ENCODE measurements at places on chromosomes 7 and 10. TPM values are rescaled to one million over a fixed set of nuclear protein-coding genes. Genes with fewer than 3 reads are reported as not detected.

DNA sequence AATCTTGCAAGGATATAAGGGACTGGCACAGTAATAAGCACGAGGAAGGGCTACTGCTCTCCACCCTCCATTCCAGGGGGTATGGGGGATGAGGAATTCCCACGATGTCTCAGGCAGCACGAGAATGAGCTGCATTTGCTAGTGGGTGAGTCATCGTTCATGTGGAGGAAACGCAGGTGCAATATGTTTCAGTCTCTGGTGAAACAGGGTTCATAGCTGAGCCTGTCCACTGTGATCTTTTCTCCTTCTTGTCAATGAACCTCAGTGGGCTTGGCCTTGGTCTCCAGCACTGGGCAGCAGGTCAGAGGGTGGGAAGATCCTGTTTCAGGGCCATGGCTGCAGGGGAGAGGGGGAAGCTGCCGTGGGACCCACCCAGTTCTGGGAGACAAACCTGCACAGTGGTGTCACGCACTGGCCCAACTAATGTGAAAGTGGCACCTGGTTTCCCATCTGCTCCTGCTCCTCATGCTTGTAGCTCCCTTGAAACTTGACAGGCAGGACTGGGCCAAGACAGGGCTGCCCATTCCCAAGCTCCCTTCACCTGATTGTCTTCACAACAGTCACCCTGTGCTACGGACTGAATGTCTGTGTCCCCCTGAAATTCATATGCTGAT, 181.9 kb downstream of the USP6NL start:
- H3K4me3 ChIP-seq = no peak overlapping the region
- H3K36me3 ChIP-seq = no peaks in the 10 kb centered on the region
- no peaks in the 10 kb centered on the region for H3K4me1 ChIP-seq

The ZNF117 gene
- total RNA-seq = 14.6 TPM

DNA sequence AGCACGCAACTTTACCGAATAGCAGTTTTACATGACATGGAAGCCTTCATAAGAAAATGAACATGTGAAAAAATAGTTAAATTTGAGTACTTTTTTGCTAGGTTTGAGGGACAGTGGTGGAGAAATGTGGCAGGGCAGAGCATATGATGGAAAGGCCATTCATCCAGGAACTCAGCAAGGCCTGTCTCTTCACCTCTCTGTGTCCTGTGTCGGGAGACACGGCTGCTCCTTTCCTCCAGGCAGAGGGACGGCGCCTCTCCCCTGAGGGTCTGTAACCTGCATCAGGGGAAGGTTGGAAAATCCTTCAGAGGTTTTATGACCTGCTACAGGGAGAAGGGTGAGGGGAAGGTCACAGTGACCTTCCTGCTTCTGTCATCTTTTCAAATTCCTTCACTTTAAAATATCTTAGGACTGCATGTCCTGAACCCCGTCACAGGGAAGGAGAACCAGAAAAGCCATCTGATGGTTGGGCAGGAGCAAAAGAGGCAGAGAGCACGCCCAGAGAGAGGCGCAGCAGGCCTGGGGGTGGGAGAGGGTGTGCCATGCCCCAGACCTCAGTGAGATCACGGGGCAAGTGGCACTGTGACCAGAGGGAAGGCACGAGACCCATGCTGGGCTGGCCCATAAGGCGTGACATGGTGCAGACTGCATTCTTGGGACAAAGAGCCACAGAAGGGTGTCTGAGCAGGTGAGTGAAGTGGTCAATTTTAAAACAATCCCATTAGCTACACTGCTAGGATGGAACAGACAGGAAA, 44.0 kb downstream of the GSDME start:
- no peak for DNase-seq
- no peak overlapping the region for H3K27ac ChIP-seq
- H3K27me3 ChIP-seq = no peaks in the 10 kb centered on the region
- H3K4me3 ChIP-seq = no peak overlapping the region
- no peaks in the 10 kb centered on the region for H3K36me3 ChIP-seq

The INSYN2A gene
- 4.4 TPM for total RNA-seq

DNA sequence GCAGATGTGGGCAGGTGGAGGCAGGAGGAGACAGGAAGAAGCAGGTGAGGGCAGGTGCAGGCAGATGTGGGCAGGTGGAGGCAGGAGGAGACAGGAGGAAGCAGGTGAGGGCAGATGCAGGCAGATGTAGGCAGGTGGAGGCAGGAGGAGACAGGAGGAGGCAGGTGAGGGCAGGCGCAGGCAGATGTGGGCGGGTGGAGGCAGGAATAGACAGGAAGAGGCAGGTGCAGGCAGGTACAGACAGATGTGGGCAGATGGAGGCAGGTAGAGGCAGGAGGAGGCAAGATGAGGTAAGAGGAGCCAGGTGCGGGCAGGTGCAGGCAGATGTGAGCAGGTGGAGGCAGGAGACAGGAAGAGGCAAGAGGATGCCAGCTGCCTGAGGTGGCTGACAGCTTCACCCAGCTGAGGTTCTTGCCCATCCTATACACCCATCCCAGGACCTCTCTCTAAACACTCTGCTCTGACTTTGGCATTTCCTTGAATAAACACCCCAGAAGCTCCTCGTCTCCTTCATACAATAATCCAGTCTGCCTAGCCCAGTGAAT, 33.0 kb downstream of the PTPRE start:
- H3K36me3 ChIP-seq = peaks cover 1% of the 10 kb centered on the region
- H3K4me1 ChIP-seq = peaks cover 3% of the 10 kb centered on the region
- H3K27me3 ChIP-seq = no peaks in the 10 kb centered on the region

GRCh38 chr7:3271298-3271697, 29.8 kb upstream of the SDK1 start:
- H3K4me1 ChIP-seq = no peaks in the 10 kb centered on the region
- H3K27ac ChIP-seq = no peak overlapping the region
- H3K4me3 ChIP-seq = no peak overlapping the region
- no peaks in the 10 kb centered on the region for H3K27me3 ChIP-seq

The FAM25C gene
- total RNA-seq = not detected

DNA sequence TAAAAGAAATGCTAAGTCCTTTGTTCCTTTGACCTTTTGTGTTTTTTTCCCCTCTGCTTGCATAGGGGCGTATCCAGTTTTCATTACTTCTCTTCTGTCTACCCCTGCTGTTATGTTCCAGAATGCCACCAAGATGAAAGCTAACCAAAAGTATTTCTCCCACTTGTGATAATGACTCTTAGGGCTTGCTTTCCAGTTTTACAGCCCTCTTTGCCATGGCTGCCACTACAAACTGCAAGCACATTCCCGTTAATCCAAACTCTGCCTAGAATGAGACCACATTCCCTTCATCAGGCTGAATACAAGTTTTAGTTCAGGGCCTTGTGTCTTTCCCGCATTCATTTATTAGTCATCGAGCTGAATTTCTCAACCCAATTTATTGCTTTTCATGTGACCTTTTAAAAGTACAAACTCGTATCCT, 23.6 kb upstream of the CD36 start:
- no peak overlapping the region for H3K4me3 ChIP-seq
- DNase-seq = no peak
- no peaks in the 10 kb centered on the region for H3K27me3 ChIP-seq
- no peaks in the 10 kb centered on the region for H3K36me3 ChIP-seq
- no peaks in the 10 kb centered on the region for H3K4me1 ChIP-seq

GRCh38 chr7:23027261-23027660, 13.3 kb upstream of the HYCC1 start:
- H3K27me3 ChIP-seq = no peaks in the 10 kb centered on the region
- H3K4me3 ChIP-seq = no peak overlapping the region
- no peaks in the 10 kb centered on the region for H3K36me3 ChIP-seq
- no peak overlapping the region for H3K27ac ChIP-seq

Data from stomach (tissue), 19 donors.